ENCODE measurements at places on chromosomes 6 and 20.

DNA sequence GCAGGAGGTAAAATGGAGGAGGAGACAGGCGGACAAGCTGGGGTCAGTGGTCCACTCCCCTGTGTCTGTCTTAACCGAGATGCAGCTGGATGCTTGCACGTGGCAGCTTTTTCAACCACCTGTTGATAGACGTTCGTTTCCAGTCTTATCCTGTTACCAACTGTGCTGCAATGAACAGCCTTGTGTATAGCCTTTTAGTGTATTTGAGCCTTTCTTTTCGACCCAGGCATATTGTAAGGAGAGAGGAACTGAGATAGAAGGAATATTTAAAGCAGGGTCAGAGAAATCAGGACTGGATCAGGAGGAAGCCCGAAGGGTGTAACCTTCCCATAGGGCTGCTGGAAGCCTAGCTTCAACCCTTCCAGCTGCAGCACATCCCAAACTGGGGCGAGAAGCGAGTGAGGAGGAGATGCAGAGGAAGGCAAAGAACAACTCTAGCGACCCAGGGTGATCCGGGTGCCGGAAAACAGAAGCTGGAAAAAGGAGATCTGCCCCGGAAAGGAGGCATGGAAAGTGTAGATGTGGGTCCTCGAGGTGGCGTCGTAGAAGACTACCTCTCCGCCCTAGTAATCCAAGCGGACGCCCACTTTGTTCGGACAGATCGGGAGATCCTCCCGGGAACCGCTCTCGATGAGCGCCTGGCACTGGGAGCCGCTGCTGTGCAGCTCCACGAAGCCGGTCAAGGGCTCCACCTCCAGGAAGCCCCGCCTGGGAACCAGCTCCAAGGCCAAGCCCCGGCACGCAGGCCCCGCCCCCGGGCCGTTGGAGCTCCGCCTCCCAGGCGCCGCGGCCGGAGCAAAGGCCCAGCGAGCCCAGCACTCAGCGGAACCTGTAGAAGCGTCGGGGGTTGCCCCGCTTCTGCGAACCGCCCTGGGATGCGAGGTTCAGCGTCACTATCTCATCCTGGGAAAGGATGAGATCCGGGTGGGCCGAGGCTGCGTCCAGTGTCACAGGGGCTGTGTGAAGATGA, 11.2 kb downstream of the TRIM31 start:
- peak; percentile 35 for DNase-seq

DNA sequence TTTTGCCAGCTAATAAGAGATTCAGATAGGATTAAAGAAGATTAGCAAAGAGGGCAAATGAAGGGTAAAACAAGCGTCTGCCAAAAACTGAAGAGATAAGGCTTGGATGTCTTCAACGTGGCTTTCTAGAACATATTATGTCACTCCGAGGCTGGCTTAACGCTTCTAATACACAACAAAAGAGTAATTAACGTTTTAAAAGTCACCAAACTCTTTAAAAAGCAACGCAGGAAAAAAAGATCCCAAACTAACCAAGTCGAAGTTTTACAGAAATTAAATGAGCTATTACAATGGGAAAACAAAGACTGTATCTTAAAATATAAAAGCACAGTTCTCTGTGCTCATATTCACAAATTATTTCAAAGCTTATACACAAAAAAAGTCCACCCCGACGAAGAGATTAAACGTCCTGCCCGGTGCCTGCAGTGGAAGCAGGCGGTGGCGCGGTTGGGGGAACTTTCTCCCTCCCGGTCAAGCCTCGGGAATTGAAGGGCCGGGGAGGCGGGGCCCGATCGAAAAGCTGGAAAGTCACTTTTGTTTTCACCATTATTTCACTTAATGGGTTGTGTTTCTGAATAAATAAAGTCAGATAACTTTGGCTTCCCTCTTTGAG, 1.2 kb downstream of the MAK start:
- no peak for DNase-seq

DNA sequence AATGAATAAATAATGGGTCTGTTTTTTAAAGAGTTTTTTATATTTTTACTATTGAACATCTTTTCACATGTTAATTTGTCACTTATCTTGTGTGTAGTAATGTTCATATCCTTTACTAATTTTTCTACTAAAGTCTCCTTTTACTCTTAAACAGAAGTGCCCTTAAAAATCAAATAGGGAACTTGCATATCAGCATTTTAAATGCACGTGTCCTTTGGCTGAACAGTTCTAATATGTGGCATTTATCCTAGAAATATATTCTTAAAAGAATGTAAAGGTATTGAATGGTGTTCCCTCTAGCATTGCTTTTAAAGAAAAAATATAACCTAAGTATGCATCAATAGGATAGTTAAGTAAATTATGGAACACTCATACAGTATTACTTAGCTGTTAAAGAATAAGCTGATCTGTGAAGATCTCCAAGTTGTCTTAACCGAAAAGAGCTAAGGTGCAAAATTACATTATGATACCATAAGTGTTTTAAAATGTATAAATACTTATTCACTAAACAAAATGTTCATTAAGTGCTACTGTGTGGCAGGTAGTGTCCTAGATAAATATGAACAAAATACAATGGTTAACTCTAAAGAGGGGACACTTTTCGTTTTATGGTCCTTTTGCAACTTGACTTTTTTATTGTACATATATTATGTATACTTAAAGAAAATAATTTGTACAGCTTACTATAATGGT, 631 bp upstream of the PGBD1 start:
- DNase-seq, result no peak

GRCh38 chr20:22775671-22776139, 191.3 kb upstream of the FOXA2 start:
- no peak for DNase-seq

DNA sequence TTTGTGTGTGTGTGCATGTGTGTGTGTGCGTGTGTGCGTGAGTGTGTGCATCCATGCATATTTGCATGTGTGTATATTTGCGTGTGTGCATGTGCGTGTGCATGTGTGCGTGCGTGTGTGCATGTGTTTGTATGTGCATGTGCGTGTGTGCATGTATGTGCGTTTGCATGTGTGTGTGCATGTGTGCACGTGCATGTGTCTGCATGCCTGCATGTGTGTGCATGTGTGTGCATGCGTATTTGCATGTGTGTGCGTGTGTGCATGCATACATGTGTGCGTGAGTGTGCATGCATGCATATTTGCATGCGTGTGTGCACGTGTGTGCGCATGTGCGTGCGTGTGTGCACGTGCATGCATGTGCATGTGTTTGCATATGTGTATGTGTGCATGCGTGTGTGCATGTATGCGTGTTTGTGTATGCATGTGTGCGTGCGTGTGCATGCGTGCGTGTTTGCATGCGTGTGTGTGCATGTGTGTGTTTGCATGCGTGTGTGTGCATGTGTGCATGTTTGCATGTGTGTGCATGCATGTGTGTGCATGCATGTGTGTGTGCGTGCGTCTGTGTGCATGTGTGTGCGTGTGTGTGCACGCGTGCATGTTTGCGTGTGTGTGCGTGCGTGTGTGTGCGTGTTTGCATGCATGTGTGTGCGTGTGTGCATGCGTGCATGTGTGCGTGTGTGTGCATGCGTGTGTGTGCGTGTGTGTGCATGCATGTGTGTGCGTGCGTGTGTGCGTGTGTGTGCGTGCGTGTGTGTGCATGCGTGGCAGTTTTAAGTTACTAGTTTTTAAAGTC, 57.7 kb upstream of the SMOC2 start:
- DNase-seq, result no peak

- no peak for DNase-seq
Measured at GRCh38 chr6:22726966-22727365, 157.6 kb downstream of the HDGFL1 start.

GRCh38 chr6:147226163-147226724, 22.0 kb downstream of the STXBP5 start:
- DNase-seq, result no peak

- DNase-seq, result no peak
Measured at GRCh38 chr6:10451828-10452509, 37.1 kb upstream of the TFAP2A start.

- no peak for DNase-seq
Measured at GRCh38 chr20:41314386-41314785, 3.1 kb downstream of the ZHX3 start.

GRCh38 chr6:81214414-81215091, 537.9 kb downstream of the TENT5A start:
- no peak for DNase-seq

DNA sequence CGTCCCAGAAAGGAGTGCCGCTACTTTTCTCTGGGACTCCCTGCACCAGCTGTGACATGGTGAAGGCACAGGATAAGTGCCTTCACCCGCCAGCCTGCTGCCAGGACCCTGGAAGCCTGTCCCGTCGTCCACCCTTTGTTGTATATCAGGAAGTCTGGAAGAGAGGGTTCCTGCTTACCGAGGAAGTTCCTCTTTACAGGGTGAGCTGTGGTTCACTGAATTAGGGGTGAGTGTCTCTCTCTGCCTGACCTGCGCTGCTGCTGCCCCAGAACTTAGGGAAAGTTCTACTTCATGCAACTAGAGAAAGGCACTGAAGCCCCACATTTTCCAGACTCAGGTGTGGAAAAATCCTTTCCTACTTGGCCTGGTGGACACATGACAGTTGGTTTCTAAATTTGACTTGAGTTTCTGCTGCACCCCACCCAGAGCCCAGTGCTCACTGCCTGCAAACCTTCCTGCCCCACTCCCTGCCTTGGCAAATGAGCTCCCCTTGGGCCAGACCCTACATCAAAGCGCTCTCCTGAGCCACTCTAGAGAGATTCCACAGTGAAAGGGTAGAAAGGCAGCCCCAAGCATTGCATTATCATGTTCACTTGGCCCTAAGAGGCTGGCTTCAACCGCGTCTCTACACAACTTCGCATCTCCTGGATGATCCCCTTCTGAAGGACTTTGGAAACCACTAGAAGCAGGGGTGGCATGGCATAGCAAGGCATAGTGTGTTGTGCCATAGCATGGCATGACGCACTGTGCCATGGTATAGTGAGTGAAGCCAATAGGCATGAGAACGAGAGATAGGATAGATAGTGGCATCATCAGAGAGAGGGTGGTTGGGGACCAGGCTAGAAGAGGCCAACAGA, 215.8 kb upstream of the CDYL start:
- no peak for DNase-seq

DNA sequence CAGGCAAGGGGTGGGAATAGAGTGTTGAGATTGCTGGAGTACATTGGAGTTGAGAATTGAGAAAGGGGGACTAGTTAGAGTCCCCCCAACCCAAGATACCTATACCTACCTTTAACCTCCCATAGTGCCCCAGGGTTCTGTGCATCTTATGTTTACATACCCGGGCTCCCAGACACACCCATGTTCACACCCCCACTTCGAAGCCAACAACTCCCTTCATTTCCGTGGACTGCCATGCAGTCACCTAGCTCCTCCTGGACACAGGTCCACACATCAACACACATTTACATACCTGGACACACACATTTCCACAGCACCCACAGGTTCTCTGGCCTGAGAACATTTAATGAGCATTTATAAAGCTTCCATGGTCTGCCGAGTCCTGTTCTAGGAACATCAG, 5.1 kb downstream of the TMEM63B start:
- no peak for DNase-seq

DNA sequence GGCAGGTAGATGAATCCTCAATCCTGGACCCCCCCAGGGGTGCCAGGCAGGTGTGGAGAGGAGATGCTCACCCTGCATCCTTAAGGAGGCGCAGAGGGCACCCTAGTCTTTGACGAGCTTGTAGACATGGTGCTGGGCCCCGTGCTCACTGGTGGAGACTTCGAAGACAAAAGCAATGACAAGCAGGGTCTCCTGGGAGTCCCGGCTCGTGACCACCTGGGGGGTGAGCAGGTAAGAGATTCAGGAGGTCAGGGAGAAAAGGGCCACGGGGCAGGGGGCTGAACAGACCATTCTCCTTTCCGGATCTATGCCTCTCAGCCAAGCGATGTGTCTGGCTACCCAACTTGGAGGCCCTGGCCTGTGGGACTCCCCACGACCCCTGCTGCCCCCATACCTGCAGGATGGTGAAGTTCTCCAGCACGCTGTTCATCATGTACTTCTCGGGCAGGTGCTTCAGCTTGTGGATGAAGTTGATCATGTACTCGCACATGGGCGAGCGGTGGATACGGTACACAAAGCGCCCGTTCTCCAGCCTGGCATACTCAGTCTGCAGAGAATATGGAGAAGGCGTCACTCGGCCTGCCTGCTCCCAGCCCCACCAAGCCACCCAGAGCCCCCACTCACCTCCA, 6.9 kb downstream of the RPL10A start:
- DNase-seq, result no peak

GRCh38 chr6:164124986-164125385, 710.5 kb downstream of the QKI start:
- no peak for DNase-seq

- DNase-seq, result no peak
Measured at GRCh38 chr6:165086814-165087213, 222.6 kb downstream of the C6orf118 start.

DNA sequence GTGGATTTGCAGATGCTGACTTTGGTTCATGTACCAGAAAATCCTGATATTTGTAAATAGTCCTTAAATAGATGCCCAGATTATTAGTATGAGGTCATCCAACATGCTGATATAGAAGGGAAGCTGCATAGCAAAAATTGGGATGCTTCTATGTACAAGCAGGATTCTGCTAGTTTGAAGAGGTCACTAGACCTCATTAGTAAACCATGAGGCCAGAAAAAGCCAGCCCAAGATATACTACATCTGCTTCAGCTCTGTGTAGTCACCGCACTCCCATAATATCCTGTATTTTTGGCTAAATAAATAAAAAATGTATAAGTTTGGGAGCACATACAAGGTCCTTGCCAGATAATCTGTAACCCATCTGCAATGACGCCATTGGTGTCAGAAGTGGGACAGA, 13.0 kb downstream of the PTPRT start:
- no peak for DNase-seq

DNA sequence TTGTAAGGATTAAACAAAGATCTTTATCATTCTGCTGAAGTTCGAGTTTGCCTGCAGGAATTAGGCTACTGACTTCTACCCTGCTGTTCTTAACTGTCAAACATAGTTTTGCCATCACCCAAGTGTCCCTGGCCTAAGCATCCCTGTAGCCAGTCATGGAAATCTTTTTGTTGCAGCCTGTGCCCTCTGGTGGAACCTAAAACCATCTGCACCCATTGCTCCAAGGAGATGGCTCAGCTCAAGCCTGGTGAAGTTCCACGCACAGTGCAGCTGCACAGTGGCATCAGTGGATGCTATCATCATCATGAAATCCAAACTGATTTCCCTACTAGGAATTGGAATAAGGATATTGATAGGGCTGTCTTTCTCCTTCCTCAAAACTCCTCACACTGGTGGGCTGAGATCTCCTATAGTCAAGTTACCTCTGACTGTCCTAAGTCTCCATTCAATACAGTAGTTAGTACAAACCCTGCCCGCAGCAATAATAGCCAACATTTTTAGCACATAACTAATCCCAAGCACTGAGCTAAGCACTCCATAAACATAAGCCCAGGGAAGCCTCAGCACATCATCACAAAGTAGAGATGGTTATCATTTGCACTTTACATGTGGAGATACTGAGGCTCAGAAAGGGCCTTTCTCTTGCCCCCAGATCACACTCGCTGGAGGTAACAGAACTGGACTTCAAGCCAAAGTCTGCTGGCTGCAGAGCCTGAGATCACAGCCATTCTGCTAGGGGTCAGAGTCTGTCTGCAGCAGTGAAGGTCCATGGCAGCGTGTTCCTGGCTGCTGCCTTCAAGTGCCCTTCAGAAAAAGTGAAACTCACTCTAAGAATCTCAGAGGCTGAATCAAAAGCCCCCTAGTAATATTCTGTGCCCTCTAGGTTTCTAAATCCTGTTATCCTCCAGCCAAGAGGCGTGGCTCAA, 77.2 kb upstream of the MC3R start:
- no peak for DNase-seq

- peak; percentile 53 for DNase-seq
Measured at GRCh38 chr20:38987777-38988176, 25.6 kb downstream of the DHX35 start.

Measured in stimulated activated naive B cell treated with anti-CD40 and anti-IgM and Interleukin-4, amounts not matched to agents 10 μg/mL and 1 μg/mL and 100 μg/mL, for 72 hours (primary cell).